ENCODE measurements at places on chromosomes 13 and 19.

- DNase-seq, result no peak
Observed at GRCh38 chr13:31950111-31950815, 81.3 kb upstream of the FRY start.

GRCh38 chr13:109755997-109756396, 30.4 kb downstream of the IRS2 start:
- DNase-seq, result no peak

DNA sequence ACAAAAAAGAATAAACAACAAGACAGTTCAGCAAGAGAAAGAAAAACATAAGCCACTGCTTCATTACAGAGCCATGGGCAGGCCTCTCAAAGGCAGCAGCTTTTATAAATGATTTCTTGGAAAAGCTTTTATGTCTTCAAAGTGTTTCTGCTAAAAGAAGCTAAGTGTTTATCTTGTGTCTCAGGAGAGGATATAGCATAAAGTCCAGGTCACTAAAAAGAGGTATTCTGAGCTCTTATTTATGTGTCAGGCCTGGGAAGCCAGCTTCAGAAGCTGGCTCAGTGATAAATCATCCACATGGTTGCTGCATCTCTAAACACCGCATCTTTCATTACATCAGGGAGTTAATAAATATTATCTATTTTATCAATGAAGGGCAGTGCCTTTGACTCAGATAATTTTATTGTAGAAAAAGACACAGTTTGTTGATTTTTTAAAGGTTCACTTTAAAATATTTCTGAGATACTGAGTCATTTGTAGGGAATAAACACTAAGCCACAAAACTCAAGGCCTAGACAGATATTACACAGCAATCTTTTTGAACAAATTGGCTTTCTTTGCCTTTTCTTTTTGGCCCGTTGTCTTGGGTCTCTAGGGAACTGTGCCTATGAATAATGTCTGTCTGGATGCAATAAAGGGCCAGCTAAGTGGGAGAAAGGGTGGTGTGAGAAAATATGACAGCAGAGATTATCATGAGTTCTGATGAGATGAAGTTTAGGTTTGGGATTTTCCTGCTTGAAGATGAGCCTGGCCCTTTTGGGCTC, 1086.6 kb downstream of the UQCRFS1 start:
- no peak for DNase-seq

DNA sequence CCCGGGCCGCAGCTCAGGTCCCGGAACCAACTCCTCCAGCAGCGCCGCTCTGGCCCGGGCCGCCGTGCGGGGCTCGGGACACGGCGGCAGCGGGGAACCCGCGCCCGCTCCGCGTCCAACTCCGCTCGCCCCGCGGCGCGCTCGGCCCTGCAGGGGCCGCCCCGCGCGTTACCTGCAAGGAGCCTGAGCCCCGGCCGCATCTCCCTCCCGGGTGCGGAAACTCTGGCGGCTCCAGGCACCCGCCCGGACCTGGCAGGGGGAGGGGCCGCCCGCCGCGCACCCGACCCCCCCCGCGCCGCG, at the start of gene TMTC4:
TSS of gene TMTC4 (minus strand) at position 224 of the 300 bp plus-strand sequence. CDS start 4,433 bp downstream, outside the sequence.
- DNase-seq, result no peak

- DNase-seq, result no peak
Observed at GRCh38 chr13:100156788-100157187, 67.9 kb downstream of the PCCA start.

- DNase-seq, result no peak
Observed at GRCh38 chr19:4908360-4908759, 941 bp upstream of the UHRF1 start.

- DNase-seq, result no peak
Observed at GRCh38 chr13:50124536-50125303, 109.5 kb downstream of the KCNRG start.

GRCh38 chr13:95156208-95156607, 145.0 kb downstream of the ABCC4 start:
- no peak for DNase-seq

GRCh38 chr13:23915308-23915707, 18.0 kb upstream of the C1QTNF9B start:
- DNase-seq, result no peak

DNA sequence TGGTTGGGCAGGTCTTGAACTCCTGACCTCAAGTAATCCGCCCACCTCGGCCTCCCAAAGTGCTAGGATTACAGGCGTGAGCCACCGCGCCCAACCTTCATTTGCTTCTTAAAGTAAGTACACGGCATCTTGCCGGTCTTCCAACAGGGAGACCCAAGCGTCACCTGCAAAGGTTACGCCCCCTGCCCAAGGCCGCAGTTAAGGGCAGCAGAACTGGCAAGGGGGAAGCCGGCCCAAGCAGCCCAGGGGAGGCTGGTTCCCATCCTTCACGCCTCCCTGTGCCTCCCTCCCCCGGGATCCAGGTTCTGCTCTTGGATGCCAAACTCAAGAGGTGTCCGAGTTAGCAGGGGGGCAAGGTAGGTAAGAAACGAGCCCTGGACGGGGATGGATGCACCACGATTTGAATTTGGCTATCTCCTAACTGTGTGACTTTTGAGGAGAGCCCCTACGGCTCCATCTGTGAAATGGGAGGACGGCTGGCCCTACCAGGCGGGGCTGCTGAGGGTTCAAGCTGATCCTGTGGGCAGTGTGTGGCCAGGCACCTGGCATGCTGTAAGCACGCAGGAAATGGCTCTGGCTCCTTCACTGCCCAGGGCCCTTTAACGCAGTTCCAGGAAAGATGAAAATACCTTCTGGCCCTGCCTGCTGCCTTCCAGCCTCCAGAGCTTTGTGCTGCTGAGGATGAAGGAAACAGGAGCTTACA, 9.0 kb downstream of the RFX1 start:
- no peak for DNase-seq

GRCh38 chr13:88623150-88623549, 952.0 kb downstream of the SLITRK5 start:
- no peak for DNase-seq

GRCh38 chr13:93547886-93548285, 321.3 kb downstream of the GPC6 start:
- no peak for DNase-seq

DNA sequence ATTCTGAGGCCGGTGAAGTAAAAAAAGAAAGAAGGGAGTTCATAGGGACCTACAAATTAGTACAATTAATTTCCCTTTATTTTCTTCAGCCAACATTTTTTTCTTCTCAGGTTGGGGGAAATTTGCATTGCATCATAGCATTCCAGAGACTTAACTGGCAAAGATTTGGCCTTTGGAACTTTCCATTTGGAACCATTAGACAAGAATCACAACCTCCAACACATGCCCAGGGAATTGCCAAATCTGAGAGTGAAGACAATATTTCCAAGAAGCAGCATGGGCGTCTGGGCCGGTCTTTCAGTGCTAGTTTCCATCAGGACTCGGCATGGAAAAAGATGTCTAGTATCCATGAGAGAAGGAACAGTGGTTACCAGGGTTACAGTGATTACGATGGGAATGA, 6.4 kb upstream of the ERCC5 start:
- no peak for DNase-seq

GRCh38 chr19:16771618-16772017, 52.0 kb downstream of the NWD1 start:
- peak; percentile 85 for DNase-seq

DNA sequence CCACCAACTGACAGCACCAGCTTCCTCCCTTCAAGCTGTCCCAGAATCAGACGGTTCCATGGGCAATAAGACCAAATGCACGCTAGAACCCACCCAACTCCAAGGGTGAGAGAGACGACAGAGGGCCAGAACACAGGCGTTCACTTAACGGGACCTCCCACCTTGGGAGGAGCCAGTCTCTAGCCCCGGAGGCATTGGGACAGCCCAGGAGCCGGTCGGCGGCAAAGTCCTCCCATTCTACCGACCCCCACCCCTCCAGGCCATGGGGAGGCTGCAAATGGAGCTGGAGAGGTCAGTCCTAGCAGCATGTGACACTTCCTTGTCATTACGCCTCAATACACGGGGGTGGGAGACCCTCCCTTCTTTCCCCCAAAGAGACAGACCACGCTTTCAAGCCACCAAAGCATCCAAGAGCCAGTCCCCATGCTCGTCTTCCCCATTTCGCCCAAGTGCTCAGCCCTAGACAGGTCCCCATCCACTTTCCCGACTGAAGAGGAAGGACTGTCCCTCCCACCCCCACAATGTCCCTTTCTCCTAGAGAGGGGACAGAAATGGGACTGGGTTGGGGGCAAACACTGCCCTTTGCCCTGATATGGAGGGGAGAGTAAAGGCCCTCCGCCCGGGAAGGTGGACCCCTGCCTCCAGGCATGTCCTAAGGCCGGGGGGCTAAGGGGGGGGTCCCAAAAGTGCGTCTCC, 964 bp downstream of the KHSRP start:
- DNase-seq, result peak; percentile 48

DNA sequence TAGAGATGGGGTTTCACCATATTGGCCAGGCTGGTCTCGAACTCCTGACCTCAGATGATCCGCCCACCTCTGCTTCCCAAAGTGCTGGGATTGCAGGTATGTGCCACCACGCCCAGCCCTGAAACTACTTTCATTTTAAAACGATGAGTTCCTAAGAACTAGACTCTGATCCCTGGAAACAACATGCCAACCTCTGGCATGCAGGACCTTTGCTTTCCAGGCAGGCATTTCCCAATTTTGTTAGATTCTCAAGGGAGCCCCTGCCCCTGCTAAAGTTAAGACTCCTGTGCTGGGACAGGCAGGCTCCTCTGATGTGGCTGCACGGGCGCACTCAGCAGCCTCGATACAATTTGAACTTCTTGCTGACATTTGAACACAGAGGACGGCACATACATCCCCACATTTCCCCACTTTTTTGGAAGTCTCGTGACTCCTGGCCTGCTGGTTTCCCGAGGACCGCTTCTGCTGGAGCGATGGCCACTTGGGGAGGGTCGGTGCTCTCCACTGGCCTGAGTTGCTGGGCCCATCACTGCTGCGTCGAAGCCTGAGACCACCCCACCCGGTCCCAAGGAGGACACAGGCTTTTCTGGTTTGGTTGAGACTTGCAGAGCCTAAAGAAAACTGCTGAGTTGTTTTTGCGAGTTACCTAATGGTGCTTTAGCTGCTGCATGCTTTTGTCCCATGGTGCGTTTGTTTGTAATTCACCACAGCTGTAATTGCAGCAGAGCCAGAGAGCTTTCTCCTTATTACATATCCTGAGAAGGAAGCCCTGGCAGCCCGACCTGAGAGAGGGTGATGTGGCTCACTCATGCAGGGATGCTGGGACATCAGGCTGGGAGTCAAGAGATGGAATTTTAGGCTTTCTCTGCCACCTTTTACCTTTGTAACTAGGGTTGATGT, 8.2 kb downstream of the ATP11A start:
- DNase-seq, result no peak

- no peak for DNase-seq
Observed at GRCh38 chr13:100584896-100585295, 3.7 kb downstream of the GGACT start.

DNA sequence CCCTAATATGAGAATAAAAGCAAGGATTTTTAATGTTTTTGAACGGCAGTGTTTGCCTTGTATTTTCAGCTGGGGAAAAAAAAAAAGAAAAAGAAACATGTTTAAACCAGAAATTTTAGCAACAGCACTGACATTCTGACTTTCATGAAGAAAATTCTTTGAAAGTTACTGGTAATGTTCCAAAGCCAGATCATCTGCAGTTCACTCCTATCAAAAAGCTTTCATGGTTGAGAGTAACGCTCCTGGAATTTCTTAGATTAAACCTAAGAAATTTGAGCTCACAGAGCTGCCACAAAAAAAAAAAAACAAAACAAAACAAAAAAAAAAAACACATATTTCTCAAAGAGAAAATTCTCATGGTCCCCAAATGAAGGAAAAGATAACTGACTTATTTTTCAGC, 1106.7 kb downstream of the EFNB2 start:
- DNase-seq, result no peak

GRCh38 chr13:98222081-98222554, 45.0 kb upstream of the RNF113B start:
- DNase-seq, result no peak

All from left colon (tissue), 2 donors.